ENCODE measurements at places on chromosomes 2 and 18. TPM values are rescaled to one million over a fixed set of nuclear protein-coding genes. Genes with fewer than 3 reads are reported as not detected.
A peak's percentile ranks its signal among the peaks of the same experiment; 100 is the strongest.

- H3K36me3 ChIP-seq = no peaks in the 10 kb centered on the region
- H3K4me1 ChIP-seq = peaks cover 6% of the 10 kb centered on the region
- no peak overlapping the region for H3K27ac ChIP-seq
- no peaks in the 10 kb centered on the region for H3K27me3 ChIP-seq
- H3K4me3 ChIP-seq = no peak overlapping the region
These were observed 91.7 kb upstream of the EPC2 start for GRCh38 chr2:148552675-148553331.

GRCh38 chr2:15120631-15121030 lies 440.5 kb downstream of the NBAS start:
- H3K4me3 ChIP-seq = no peak overlapping the region
- no peaks in the 10 kb centered on the region for H3K27me3 ChIP-seq
- peaks cover 2% of the 10 kb centered on the region for H3K4me1 ChIP-seq
- DNase-seq = no peak
- H3K27ac ChIP-seq = no peak overlapping the region
- no peaks in the 10 kb centered on the region for H3K36me3 ChIP-seq

- H3K27ac ChIP-seq = no peak overlapping the region
- no peaks in the 10 kb centered on the region for H3K4me1 ChIP-seq
- no peak overlapping the region for H3K4me3 ChIP-seq
These were observed 293.6 kb upstream of the THUMPD2 start for GRCh38 chr2:40072442-40073232.

DNA sequence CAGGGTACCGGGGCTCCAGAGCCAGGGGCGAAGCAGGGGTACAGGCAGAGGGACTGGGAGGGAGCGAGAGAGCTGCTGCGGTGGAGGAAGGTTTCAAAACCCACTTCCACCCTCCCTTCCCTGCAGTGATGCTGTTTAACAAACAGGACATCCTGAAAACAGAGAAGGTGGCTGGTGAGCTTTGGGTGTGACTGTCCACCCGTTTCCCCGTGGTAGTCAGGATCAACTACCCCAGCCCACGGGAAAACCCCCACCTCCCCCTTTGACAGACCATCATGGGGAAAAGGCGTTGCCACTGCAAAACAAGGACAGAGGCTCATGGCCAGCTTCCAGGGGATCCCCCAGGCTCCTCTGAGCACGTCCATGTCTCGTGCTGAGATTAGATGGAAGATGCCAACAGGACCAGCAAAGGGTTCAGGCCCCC lies 12.9 kb downstream of the TMEM185B start:
- H3K4me1 ChIP-seq = peaks cover 16% of the 10 kb centered on the region
- H3K27me3 ChIP-seq = no peaks in the 10 kb centered on the region
- H3K4me3 ChIP-seq = peak overlapping the region; percentile 39
- H3K27ac ChIP-seq = peak overlapping the region; percentile 42
- DNase-seq = peak; percentile 75

DNA sequence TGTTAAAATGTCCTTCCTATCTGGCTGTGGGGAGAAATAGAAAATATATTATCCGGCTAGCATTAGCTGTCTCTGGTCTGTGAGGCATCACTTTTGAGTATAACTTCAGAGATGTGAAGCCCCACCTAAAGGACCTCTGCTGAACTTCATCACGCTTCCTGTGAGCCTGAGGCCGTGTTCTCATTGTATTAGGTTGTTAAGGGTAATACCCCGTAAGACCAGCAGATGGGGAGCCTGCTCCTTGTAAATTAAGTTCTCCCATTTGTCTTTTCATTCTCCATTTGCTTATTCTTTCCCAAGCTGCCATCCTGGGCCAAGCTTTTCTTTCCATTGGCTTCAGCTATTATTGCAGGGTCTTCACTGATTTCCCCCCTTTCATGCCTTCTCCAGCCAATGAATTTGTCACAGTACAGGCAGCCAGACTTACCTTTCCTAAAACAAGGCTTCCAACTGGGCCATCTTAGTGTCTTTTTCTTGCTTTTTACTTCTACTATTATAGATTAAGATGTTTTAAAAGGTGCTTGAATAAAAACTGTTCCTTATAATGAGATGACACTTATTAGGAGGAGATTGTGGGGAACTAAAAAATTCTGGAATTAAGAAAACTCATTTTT lies 12.4 kb downstream of the NIF3L1 start:
- H3K4me1 ChIP-seq = peaks cover 19% of the 10 kb centered on the region
- H3K27ac ChIP-seq = peak overlapping the region; percentile 61
- no peak overlapping the region for H3K4me3 ChIP-seq
- DNase-seq = peak; percentile 92
- H3K36me3 ChIP-seq = peaks cover 47% of the 10 kb centered on the region

GRCh38 chr2:16537347-16537746 lies 128.3 kb downstream of the CYRIA start:
- no peaks in the 10 kb centered on the region for H3K36me3 ChIP-seq
- H3K27ac ChIP-seq = no peak overlapping the region
- H3K27me3 ChIP-seq = peaks cover 5% of the 10 kb centered on the region
- no peak for DNase-seq
- H3K4me1 ChIP-seq = no peaks in the 10 kb centered on the region

DNA sequence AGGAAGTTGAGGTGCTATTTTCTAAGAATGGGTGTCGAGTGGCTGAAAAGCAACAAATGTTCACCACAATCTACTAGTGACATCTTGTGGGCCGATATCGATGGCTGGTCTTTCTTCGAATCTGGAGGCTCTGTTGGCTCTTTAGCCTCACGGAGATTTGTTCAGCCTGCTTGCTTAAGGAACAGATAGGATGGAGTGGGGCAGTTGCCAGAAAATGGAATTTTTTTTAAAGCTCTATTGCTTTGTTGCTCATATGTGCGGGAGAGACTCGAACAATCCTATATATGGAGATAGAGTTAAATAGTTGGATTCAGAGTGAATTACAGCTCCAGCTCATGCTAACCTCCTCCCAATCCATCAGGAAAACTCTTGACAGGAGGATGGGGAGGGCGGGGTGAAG lies 70.9 kb upstream of the LYPD6B start:
- DNase-seq = no peak
- no peak overlapping the region for H3K27ac ChIP-seq
- H3K4me3 ChIP-seq = no peak overlapping the region
- H3K4me1 ChIP-seq = peaks cover 9% of the 10 kb centered on the region

PLGLB2 gene
- 1.8 TPM for total RNA-seq

NFE2L2 gene
- total RNA-seq = 63.5 TPM

TEX44 gene
- total RNA-seq = not detected

GRCh38 chr18:35526495-35527059 lies 28.8 kb upstream of the INO80C start:
- H3K4me1 ChIP-seq = peaks cover 3% of the 10 kb centered on the region
- no peaks in the 10 kb centered on the region for H3K36me3 ChIP-seq
- H3K27ac ChIP-seq = no peak overlapping the region
- H3K27me3 ChIP-seq = peaks cover 21% of the 10 kb centered on the region
- H3K4me3 ChIP-seq = no peak overlapping the region

GRCh38 chr18:79947881-79948610 lies 3.4 kb downstream of the SLC66A2 start:
- peaks cover 37% of the 10 kb centered on the region for H3K4me1 ChIP-seq
- no peak overlapping the region for H3K27ac ChIP-seq
- H3K4me3 ChIP-seq = no peak overlapping the region
- no peak for DNase-seq

DNA sequence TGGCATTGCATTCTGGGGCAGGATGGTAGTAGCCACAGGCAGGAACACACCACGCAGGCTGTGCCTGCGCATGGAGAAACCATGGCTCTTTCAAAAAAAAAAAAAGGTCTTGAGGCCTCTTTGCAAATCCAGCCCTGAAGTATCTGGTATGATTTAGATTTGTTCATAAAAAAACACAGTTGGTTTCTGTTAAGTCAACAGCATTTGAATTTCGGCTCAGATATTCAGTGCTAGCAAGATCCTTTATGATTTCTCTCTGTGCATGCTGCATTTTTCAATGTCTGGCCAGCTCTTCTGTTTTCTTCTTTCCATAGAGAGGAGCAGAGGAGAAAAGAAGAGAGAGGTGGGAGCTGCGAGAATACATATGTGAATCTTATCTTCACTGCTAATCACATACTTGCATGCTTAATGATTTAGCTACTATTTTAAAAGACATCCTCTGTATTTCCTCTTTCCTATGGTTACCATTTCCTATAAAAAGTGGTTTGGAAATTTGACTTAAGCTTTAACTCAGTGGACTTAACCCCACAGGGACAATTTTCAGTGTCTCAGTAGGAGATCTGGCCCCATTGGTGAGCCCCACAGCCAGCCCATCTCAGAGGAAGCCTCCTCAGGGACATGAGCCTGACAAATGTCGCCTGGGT lies 214.3 kb upstream of the APCDD1 start:
- H3K27me3 ChIP-seq = peaks cover 1% of the 10 kb centered on the region
- no peak overlapping the region for H3K4me3 ChIP-seq
- no peaks in the 10 kb centered on the region for H3K36me3 ChIP-seq
- no peaks in the 10 kb centered on the region for H3K4me1 ChIP-seq

STARD6 gene
- total RNA-seq = not detected

DNA sequence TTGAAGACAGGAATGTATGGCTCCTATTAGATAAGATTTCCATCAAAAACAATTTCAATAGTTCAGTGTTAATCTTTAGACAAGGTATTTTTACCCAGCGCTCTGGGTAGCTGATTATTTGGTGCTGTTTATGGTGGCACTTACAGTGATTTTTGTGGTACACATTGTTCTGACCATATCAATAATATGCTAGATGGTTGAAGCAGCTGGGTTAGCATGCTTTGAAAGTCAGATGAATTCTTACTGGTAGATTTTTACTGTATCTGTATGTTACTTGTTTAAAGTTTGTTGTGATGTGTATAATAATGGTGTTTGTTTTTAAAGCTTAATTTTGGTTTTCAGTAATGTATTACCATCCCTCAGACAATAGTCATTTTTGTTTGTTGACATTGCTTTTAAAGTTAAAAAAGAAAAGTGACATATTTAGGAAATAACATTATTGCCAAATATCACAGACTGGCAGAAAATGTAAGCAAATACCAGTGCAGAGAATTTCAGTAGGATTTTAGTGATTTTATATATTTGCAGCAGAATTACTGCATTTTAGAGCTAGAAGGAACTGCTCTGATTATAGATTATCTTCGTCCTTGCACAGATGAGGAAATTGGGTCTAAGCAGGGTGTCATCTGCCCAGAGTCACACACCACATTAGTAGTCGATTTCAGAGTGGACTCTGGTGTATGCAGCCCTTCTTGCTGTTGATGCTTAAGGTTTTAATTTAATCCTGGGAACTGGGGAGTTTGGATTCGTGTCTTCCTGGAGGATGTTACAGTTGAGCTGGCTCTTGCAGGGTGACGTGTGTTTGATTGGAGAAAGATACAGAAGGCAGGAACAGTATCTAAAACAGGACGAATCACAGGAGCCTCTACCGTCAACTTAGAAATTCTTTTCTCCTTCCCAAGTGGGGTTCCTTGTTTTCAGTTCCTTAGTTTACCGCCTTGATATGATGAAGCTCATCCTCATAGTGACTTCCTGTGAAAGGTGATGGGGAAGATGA lies 6.6 kb downstream of the SOCS6 start:
- H3K36me3 ChIP-seq = peaks cover 1% of the 10 kb centered on the region
- H3K4me1 ChIP-seq = peaks cover 7% of the 10 kb centered on the region
- H3K27ac ChIP-seq = no peak overlapping the region
- no peak for DNase-seq

DNA sequence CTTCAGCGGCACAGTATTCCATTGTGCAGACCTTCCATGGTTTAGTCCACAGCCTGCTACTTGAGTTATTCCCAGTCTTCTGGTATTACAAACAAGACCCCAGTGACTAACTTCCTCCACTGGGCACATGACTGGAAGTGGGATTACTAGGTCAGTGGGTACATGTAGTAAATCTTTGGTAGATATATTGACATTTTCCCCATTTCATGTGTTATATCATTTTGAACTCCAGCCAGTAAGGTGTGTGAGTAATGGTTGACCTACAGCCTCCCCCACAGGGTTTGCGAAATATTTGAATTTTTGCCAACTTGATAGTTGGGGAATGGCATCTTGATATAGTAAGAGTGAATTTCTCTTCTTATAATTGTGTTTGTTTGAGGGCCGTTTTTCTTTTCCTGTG lies 58.8 kb downstream of the RNF144A start:
- no peak overlapping the region for H3K4me3 ChIP-seq
- H3K36me3 ChIP-seq = peaks cover 45% of the 10 kb centered on the region
- H3K4me1 ChIP-seq = peaks cover 3% of the 10 kb centered on the region

GRCh38 chr2:220410296-220410695 lies 782.9 kb downstream of the SLC4A3 start:
- no peak overlapping the region for H3K27ac ChIP-seq
- no peaks in the 10 kb centered on the region for H3K36me3 ChIP-seq
- H3K4me1 ChIP-seq = no peaks in the 10 kb centered on the region

TMBIM1 gene
- 62.6 TPM for total RNA-seq

GRCh38 chr2:225207043-225207442 lies 164.8 kb upstream of the DOCK10 start:
- no peaks in the 10 kb centered on the region for H3K4me1 ChIP-seq
- no peak for DNase-seq
- no peaks in the 10 kb centered on the region for H3K36me3 ChIP-seq
- H3K27ac ChIP-seq = no peak overlapping the region
- peaks cover 3% of the 10 kb centered on the region for H3K27me3 ChIP-seq

DNA sequence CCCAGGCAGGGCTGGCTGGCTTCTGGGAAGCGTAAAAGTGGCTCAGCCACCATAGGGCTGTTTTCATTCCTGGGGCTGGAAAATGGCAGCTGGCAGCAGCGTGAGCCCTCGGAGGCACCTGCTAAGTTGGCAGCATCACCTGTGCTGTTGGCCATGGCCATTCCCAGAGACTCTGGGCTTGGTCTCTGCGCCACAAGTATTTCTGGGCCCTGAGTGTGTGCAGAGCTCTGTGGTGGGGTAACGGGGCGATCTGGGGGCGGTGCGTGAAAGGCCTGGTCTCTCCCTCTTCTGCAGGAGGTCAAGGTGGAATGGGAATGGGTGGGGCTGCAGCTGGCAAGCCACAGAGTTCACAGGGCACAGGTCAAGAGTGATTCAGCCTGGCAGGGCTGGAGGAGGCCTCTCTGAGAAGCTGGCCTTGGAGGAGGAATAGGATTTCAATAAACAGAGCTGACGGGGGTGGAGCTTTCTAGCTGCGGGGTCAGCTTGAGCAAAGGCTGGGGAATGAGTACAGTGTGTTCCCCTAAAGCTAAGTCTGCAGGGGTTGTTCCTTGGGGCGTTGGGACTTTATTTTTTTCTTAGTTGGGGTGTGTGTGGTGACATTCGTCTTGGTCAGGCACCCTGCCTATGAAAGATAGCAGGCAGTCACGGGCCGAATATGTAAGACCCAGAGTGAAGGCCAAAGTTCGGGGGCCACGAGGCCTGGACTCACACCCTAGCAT lies 10.3 kb upstream of the NTSR2 start:
- H3K36me3 ChIP-seq = no peaks in the 10 kb centered on the region
- peaks cover 5% of the 10 kb centered on the region for H3K4me1 ChIP-seq
- no peak overlapping the region for H3K27ac ChIP-seq

DNA sequence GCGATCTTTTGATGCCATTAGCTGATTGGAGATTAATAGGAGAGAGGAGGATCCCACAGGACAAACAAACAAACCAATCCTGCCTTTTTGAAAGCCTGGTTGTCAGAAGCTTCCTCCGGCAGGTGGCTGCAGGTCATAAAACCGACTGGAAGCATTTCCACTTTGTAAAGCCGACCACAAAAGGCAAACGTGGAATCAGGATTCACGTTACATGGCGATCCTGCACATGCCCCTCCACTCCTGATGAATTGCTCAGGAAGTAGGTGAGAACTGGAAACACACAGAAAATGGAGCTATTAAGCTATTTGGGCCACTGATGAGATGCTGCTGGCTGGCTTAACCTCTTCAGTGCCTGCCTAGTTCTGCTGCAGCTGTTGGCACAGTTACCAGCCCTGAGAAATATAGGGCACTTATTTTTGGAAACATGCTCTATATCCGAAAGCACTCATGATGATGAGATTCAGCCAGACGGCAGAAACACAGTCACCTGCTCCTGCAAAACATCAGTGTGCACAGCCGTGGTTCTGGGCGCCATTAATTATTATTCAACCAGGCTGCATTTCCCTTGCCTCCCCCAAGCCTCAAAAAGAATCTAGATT lies 110.3 kb upstream of the ST6GAL2 start:
- no peak for DNase-seq
- H3K4me1 ChIP-seq = no peaks in the 10 kb centered on the region
- H3K4me3 ChIP-seq = no peak overlapping the region
- H3K27me3 ChIP-seq = no peaks in the 10 kb centered on the region
- H3K36me3 ChIP-seq = no peaks in the 10 kb centered on the region
- H3K27ac ChIP-seq = no peak overlapping the region
